ENCODE measurements at places on chromosomes 11 and 22.

DNA sequence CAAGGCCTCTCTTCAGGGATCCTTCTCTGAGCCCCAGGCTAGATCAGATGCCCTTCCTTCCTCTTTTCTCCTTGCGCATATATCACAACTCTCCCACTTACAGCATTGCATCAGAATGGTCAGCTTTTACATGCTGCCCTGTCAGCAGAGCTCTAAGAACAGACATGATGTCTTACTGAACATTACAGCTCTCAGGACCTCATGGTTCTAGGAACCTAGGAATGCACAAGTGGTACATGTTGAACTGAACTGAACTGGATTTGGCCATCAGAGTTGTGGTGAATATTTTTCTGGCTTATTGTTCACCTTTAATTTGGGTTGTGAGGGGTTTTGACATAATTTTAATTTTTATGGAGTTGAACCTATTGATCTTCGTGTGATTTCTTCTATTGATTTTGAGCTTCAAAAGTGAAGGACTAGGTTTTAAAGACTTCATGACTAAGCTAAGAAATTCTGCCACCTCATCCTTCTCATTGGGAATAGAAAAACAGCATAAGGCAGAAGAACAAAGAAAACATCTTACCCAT is 37.7 kb upstream of the SPON1 start:
- no peak for DNase-seq

- no peak for DNase-seq
Measured at GRCh38 chr11:119512369-119512768, 89.4 kb upstream of the THY1 start.

DNA sequence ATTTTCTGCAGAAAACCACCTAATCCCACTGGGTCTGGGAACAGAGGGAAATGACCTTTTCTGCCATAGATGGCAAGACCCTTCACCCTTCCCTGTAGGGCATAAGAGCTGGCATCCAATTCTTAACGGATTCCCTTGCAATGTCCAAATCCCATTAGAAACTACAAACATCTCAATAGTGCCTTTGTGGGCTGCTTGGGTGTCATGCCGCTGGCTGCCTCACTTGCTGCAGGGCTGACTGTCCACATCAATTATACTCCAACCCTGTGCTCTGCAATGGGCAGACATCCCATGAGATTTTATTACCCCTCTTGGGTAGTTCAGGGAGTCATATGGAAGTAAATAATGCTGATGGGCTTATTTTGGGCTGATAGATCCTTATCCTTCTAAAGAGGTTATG is 7.3 kb downstream of the GRAP2 start:
- no peak for DNase-seq

DNA sequence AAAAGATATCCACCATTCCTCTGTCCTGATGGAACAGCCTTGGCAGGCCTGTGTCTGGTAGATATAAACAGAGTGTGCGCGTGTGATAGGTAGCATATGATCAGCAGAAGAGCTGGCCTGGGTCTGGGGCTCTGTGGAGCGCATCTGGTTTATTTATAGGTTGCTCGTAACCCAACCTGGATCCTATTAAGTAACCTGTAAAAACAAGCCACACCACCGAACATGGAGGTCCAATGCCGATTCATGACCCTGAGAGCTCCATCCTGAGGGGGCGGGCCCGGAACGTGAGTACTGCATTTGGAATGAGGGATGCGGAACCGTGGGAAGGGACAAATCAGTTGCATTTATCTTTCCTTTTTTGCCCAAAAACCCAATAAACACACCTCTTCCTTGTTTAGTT is 31.9 kb upstream of the APOL5 start:
- DNase-seq = no peak

DNA sequence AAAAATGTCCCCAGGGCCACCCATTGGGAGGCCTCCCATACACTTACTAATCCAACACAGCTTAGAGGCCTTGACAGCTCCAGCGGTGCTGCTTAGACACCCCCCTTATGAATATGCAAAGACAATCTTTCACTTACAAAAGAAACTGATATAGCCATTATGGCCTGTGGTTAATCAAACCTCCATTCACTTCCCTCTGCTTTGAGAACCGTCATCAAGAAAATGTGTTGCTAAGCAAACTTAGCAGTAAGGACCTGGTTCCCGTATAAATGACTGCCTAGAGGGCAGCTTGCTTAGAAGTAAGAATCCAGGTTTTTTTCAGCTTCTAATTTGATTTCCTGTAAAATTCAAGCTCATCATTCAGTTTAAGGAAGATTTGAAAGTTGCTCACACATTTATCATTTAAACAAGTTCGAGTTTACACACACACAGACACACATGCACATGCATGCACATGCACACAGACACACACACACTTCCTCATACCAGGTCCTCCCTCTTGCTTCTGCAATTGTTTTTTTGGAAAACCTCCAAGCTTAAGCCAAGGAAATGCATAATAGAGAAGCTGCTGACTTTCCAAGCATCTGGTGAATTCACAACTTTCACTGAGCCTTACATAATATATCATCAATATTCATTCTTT is 137.7 kb upstream of the BLID start:
- no peak for DNase-seq
